ENCODE measurements at places on chromosomes 3 and 15.

- no peak for DNase-seq
These were observed 159.1 kb downstream of the TIGIT start for GRCh38 chr3:114452937-114453336.

GRCh38 chr3:128648940-128649663, 1.5 kb downstream of the RPN1 start:
- DNase-seq: no peak

DNA sequence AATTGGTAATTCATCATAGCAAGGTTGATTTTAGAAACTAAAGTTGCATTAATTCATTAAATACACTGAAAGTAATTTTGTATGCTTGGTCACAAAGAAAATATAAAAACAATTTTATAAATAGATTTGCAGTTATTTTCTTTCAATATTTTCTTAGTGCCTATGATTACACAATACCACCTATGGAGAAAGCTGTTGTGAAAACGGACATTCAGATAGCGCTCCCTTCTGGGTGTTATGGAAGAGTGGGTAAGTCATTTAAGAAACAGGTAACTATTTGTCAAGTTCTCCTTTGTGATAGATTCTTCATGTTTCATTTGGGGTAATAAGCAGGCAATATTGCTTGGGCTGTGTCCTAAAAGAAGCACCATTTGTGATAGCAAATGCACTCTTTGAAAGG, 3.0 kb downstream of the DUT start:
- DNase-seq: no peak

DNA sequence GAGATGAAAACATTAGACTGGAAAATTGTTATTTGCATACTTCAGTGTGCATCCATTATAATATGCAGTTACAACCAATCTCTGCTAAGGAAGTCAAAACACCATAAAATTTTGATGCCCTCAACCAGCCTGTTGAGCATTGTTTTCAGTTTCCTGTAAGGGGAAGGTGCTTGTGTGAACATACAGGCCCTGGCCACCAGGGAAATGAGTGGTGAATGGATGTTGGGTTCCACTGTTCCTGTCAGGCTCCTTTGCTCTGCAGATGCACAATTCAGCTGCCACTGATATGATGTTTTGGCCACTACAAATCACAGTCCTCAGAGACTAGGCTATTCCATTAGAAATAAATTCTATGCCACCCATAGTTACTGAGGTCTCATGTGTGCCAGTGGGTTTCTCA, 184.6 kb downstream of the SYNPR start:
- DNase-seq: no peak

DNA sequence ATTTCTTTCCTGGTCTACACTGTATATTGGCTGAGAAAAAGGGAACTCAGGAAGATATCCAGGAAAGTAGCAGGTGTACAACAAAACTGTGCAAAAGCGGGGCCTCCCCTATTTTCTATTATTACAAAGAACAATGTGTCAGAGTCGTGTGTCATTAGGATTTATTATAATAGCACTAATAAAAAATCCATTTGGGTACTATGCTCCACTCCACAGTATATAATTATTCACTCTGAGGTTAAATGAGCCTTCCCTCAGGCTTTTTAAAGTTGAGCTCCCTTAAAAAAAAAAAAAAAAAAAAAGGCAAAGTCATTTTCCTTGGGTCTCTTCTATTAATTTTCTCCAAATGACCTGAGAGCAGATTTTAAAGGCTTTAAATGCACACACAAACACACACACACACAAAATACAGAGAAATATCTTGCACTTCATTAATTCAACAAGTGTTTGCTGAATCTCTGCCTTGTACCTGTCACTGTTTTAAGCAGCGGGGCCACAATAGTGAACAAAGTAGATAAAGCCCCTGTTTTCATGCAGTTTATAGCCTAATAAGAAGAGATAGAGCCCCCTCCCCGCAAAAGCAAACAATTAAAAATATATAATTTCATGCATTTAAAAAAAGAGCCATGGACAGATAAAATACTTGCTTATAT, 1.3 kb upstream of the DPP8 start:
- no peak for DNase-seq

DNA sequence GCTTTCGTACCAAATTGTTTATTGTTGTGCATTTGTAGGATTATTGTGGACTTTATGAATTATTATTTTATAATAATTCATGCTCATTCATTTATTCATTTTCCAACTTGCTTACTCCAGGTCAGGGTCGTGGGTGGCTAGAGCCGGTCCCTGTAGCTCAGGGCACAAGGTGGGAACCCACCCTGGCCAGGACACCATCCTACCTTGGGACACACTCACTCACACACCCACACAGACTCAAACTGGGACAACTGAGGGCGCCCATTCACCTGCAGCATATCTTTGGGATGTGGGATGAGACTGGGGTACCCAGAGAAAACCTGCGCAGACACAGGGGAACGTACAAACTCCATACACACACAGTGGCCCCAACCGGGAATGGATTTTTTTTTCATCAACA, 40.6 kb downstream of the SSUH2 start:
- no peak for DNase-seq

DNA sequence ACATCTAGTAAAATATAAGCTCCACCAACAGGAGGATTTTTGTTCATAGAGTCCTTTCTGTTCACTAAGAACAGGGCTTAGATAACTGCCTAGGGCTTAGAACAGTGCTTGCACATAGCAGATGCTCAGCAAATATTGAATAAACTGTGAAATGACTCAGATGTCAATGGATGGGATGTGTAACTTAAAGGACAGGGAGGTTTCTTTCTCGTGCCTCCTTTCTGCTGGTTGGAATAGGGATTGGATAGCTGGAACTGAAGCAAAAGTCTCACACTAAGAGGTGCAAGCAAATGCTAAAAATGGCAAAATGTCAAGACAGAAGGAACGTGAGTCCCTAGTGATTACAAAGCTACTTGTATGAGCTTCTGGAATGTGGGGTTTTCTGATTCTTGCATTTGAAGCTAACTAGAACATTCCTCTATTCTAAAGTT, 392.8 kb upstream of the WNT5A start:
- no peak for DNase-seq

DNA sequence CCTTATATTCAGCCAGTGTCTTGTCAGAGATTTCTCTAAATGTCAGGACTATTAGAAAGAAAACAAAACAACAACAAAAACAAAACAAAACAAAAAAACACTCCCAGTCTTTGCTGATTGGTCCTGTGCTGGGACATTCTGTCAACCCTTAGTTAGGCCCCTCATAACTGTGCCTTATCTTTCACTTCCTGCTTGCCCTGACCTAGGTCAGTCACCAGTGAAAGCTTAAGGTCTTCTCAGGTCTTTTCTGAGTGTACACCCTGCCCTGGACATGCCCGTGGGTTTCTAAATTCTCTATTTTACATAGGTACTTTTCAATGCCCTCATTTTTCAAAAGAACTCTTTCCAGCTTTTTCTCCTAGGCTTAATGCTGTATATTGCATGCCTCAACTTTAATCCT, 454.1 kb downstream of the GRM7 start:
- DNase-seq: no peak

GRCh38 chr15:101246391-101246790, 5.5 kb downstream of the CHSY1 start:
- peak; percentile 30 for DNase-seq

DNA sequence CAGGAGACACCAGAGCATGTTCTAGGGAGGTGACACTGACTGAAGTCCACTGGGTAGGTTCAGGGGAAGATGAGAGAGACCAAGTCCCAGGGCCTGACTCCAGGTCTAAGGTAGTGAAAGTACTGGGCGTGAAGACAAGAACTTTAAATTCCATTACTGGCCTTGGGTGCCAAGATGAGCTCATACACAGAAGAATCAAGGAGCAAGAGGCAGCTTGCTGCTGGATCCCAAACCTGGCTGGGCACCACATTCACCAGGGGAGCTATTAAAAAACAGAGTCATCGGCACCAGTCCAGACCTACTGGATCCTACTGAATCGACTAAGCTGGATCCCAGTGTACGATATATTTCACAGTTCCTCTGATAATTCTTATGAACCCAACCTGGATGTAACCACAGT, 42.1 kb upstream of the ATG7 start:
- no peak for DNase-seq

- no peak for DNase-seq
These were observed 96.4 kb upstream of the SLCO2A1 start for GRCh38 chr3:134126153-134126552.

GRCh38 chr15:99333413-99333812, 82.1 kb downstream of the LRRC28 start:
- no peak for DNase-seq

DNA sequence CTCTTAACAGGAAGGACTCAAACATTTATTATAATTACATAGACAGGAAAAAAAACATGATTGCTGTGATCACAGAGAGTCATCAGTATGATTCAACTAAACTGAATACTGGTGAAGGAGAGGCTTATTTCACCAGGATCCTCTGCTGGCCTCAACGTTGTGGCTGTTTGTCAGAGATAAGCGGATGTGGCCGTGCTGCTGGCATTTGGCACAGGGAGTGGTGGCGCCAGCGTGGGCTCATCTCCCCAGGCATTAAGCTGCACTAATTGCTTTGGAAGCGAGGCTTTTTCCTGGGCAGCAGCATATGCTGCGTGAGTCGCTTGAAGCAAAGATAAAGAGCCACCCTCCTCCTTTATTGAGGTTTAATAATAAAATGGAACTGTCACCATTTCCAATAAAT, 306.7 kb downstream of the LRTM1 start:
- no peak for DNase-seq

- DNase-seq: no peak
These were observed 115.4 kb upstream of the ROPN1 start for GRCh38 chr3:124107104-124107890.

GRCh38 chr15:87487484-87487883, 769.1 kb downstream of the NTRK3 start:
- DNase-seq: no peak

GRCh38 chr3:47337656-47338055, 43.2 kb upstream of the PTPN23 start:
- DNase-seq: no peak

GRCh38 chr3:14300721-14301399, 101.5 kb upstream of the SLC6A6 start:
- DNase-seq: no peak

- DNase-seq: no peak
These were observed 50.7 kb upstream of the AGBL1 start for GRCh38 chr15:86028961-86029360.

DNA sequence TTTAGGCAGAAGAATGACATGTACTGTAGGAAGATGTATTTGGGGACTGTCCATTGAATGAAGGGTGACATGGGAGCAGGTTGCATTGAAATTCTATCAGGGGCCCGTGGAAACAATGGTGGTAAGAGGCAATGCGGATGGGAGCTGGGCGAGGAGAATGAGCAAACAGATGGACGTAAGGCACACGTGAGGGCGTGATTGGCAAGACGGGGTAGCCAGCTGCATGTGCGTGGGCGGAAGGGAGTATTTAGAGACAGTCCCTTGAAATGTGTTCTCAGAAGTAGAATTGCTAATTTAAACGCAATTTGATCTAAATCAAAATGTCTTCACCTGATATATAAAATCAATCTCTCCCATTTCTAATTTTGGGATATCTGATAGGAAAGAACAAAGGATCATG, 62.3 kb downstream of the MEX3B start:
- no peak for DNase-seq

DNA sequence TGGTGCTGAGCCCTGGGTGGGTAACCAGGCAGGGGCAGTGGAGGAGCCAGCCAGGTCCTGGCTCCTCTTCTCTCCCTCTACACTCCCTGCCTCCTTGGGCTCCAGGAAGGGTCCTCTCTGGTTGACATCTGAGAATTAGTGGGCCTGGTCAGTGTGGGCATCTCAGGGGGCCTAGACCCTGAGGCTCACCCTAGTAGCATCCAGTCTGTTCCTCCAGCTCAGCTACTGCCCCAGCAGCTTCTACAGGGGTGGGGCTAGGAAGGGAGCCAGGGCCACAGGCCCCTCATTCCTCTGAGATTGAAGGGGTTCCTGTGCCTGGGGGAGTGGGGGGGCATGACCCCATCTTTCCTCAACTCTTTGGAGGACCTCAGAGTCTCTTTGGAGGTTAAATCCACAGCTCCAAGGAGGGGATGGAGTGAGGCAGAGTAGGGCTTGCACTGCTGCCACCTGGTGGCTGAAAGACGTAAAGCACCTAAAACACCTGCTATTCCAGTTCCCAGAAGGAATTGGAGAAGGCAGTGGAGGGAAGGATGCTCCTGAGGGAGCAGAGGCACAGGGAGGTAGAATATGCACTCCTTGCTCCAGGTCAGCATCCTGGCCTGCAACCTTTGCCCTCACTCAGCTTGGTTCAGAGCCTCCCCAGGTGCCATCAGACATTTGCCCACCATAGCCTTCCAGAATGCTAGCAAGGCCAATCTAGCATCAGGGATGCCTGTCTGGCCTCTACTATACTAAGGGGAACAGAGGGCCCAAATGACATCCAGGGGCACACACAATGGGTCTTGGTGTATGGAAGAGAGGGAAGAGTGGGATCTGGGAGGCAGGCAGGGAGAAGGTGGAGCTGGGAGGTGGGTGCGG, 25.1 kb downstream of the C3orf18 start:
- peak; percentile 73 for DNase-seq

GRCh38 chr3:33250712-33251111, 26.5 kb upstream of the FBXL2 start:
- DNase-seq: no peak

DNA sequence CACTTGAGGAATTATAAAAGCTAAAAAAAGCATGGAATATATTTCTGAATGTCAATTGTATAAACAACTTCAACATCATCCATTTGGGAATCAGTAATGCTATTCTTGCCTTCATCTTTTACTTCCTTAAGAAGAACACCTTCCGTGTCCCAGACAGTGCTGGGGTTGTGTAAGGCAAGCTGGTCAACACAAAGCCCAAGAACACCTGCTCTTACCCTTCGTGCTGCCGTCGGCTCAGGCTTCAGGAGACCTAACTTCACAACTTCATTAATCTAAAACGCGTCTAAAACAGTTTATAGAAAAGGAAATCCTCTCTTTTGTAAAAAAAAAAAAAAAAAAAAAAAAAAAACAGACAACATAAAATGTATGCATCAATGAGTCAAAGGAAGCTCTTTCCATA, 81.3 kb downstream of the ABI3BP start:
- no peak for DNase-seq

DNA sequence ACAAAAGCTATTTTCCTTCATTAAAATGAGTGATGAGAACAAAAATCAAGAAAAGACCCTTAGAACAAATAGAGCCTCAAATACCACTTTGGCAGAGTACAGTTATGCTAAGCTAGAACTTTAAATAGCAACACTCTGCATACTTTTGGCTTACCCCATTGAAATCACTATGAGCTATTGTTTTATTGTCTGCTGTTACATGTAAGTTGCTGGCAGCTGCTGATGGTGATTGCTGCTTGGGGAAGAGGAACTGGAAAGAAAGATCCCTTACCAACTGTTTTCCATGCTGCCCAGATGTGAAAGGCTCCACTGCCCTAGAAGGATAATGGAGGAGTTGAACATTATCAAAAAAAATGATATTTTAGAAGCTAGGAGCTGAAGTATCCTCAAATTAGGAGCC, 135.4 kb downstream of the SYNPR start:
- DNase-seq: no peak

GRCh38 chr15:91491101-91491950, 362.2 kb upstream of the SLCO3A1 start:
- no peak for DNase-seq

DNA sequence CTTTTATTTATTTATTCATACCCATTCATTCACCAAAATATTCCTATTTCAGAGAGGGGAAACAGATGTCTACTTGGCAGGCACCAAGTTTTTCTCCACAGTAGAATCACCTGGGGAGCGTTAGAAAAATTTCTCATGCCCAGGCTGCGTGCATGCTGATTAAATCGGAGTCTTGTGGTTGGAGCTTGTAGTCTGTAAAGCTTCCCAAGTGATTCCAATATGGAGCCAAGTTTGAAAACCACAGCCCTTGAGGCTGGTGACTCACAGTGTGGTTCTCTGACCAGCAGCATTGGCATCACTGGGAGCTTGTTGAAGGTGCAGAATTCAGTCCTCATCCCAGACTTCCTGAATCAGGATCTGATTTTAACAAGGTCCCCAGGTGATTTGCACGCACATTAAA, 49.7 kb downstream of the PDHB start:
- no peak for DNase-seq

All from B cell (primary cell).